ENCODE measurements at places on chromosomes 2 and 18.

- no peak for DNase-seq
These were observed 58.9 kb downstream of the CXCR4 start for GRCh38 chr2:136059036-136059472.

GRCh38 chr2:213238753-213239495 is 45.3 kb upstream of the SPAG16 start:
- no peak for DNase-seq

- no peak for DNase-seq
These were observed 51.0 kb upstream of the GORASP2 start for GRCh38 chr2:170878066-170878465.

GRCh38 chr2:10444463-10444862 is 3.7 kb downstream of the ODC1 start:
- no peak for DNase-seq

GRCh38 chr18:23244401-23244800 is 109.1 kb downstream of the CABLES1 start:
- no peak for DNase-seq

All from CD4-positive, alpha-beta T cell treated with Interleukin-15 for 4 hours (primary cell).